ENCODE measurements at places on chromosomes 3 and 15.

GRCh38 chr15:83970295-83970890 lies 265.2 kb upstream of the GOLGA6L4 start:
- no peak for DNase-seq

DNA sequence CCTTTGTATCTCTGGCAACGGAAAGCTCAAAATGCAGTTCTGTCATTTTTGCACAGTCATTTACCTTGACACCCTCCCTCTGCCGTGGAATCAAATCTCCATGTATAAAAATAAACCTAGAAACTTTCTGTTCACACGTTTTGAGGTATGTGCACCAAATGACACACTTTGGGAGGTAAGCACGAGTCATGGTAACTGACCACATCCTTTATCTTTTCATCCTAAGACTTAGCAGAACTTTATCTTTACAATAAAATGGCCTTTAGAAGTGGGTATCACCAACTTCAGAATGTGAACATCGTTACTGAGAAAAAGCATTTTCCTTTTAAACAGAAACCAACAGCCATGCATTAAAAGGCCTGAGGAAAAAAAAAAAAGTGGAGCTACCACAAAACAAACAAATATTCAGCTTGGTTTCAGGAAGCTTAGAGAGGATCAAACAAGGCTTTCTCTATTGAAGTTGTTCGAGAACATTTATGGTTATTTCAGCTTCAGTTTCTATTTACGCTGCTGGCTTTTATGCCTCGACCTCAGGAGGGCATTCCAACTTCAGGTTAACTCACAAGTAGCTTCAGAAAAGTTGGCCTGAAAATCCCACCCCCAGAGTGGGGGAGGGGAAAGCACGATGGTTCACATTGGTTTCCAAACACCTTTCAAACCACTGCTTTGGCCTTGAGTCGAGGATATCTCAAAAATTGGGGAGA lies 171.1 kb upstream of the ICE2 start:
- DNase-seq = no peak

GRCh38 chr15:69797615-69798014 lies 300.1 kb downstream of the TLE3 start:
- DNase-seq = no peak

DNA sequence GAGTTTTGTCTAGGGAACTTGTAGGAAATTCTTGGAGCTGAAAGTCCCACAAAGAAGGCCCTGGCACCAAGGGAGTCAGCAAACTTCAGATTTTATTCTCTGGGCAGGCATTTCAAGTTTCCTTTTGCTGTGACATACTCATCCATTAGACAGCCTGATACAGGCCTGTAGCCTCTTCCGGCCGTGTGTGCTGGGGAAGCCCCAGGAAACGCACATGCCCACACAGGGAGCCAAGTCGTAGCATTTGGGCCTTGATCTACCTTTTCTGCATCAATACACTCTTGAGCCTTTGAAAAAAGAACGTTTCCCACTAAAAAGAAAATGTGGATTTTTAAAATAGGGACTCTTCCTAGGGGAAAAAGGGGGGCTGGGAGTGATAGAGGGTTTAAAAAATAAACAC lies 15.0 kb downstream of the TIGIT start:
- DNase-seq = no peak

GRCh38 chr3:107590786-107591185 lies 68.0 kb downstream of the BBX start:
- DNase-seq = no peak

Measured in SHP77 treated with DMSO at 0.1 percent for 48 hours (cell line).